ENCODE measurements at places on chromosomes 2 and 18.

DNA sequence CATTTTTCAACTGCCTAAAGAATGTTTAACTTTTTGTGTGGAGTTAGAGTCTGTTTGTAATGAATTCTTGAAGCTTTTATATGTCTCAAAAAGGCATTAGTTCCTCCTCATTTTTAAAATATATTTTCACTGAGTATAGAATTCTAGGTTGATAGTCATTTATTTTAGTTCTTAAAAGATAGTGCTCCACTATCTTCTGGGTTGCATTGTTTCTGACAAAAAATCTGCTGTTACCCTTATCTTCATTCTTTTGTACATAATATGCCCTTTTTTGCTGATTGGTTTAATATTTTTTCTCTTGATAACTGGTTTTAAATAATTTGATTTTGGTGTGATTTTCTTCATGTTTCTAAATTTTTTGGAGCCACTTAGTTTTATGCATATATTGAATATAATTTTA lies 754.7 kb upstream of the GYPC start:
- DNase-seq = no peak

- DNase-seq = no peak
These were observed 1.9 kb downstream of the GLB1L start for GRCh38 chr2:219243291-219243761.

DNA sequence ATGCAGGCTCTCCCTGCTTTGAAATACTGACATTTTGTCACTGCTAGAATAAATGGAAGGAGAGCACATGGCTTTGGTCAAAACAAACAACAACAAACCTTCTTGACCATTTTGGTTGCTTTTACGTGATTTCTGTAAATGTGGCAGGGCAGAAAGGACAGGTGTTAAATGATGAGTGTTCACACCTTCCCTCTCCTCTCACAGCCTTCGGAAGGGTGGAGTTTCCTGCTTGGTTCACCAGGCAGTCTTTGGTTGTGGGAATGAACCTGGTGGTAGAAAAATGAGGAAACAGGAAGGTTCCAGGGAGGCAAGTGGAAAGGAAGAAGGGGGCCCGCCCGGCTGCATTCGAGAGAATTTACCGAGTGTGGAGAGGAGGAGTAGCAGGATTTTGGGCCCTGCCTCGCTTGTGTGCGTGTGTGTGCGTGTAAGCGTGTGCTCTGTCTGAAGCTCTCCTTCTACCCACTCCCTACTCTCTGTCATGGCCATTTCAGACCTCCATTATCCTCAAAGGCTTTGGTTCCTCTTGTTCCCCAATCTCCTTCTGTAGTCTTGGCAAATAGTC lies 23.7 kb upstream of the SPP2 start:
- DNase-seq = no peak

DNA sequence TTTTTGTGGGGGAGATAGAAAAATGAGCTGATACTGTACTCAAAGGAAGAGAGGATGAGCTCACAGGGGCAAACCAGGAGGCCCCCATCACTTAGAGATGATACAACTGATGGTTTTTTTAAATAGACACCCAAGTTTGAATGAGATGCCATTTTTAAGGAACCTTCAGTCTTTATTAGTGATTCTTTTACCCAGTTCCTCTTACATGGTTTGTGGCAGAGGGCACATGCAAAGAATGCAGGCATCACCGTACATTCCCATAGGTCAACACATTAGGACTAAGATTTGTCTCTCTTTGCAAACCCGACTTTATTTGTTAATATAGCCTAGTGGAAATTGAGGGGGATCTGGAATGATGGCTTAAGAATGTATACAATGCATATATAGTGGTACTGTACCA lies 250.9 kb downstream of the ASXL3 start:
- no peak for DNase-seq

- no peak for DNase-seq
These were observed 58.2 kb downstream of the PMAIP1 start for GRCh38 chr18:59957957-59958356.

DNA sequence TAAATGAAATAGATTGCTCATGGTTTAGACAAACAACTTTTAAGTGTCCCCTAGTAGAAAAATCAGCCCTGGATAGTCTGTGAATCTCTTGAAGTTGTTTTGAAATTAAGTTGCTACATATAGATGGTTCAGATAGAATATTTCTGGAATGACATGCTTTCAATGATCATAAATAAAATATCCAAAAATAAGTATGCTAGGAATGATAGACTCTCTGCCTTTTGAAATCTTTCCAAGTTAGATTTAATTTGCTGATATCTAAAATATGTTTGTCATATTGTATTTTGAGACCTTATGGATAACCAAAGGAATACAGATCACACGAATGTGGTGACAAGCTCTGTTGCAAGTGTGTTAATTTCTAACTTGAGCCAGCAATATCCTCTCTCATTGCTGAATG lies 488.7 kb downstream of the THSD7B start:
- no peak for DNase-seq

GRCh38 chr18:34801774-34802173 lies 91.7 kb downstream of the DTNA start:
- DNase-seq = no peak

DNA sequence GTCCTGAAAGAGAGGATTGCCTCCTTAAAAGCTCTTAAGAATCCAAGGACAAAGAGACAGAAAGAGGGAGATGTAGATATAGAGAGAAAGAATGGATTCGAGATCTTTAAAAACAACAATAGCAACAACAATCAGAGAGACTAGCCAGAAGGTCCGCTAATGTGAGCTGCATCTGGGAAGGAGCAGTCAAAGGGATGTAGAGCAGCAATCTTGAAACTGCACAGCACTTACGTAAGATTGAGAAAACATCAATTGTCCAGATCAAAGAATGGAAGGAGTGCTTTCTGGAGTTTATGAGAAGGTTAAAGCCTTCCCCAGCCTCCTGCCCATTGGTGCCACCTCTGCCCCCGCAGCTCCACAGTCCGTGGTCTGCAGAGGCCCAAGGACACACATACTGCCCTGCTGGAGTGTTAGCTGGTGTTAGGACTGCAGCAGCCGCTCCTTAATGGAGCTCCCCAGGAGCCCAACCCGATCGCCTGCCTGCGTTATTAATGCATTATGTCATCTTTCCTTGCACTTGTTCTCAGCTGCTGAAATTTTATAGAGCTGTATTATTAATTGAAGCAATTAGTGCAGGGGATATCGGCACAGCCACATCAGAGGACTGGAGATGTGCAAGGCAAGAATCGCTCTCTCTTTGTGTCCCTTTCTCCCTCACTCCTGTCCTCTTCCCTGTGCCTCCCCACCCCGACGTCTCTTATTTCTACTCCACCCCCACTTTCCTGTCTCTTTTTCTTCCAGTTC lies 94.2 kb upstream of the STPG4 start:
- DNase-seq = no peak

DNA sequence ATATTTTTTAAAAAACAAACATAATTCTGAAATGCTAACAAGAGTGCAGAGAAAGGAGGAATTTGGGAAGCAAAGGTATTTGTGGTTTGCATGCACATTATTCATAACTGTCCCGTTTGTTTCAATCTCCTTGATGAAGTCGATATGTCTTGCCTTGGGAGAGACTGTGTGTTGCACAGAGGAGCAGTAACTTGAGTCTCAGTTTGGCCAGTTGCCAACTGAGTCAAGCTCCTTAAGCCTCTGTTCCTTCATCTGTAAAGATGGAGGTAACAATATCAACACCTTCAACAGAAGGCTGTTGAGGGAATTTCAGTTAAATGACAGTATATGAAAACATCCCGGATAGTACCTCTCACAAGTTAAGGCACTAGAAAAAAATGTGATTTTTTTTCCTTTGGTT lies 226.2 kb downstream of the ASXL3 start:
- DNase-seq = no peak

DNA sequence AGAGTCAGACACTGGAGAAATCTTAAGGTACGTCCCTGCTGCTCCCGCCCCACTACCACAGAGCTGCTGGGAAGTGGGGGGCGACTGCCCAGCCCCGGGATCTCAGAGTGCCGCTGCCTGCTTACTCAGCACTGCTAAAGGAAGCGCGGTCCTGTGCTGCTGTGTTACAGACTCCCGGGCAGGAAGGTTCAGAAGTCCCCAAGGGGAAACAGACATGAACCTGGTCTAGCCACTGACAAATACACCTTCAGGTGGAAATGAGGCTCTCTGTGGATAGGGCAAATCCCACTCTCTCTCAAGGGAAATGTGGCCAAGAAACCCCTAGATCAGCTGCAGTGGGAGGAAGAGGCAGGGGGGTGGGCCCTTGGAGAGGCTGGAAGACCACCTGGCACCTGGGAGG lies 13.7 kb downstream of the MTERF4 start:
- DNase-seq = no peak

- DNase-seq = no peak
These were observed 160.4 kb downstream of the NUP35 start for GRCh38 chr2:183284606-183285005.

- DNase-seq = no peak
These were observed 24.6 kb downstream of the AFTPH start for GRCh38 chr2:64548761-64549160.

- DNase-seq = no peak
These were observed 13.5 kb downstream of the SIX3 start for GRCh38 chr2:44954889-44955592.

GRCh38 chr2:136653861-136654260 lies 111.5 kb upstream of the THSD7B start:
- no peak for DNase-seq

DNA sequence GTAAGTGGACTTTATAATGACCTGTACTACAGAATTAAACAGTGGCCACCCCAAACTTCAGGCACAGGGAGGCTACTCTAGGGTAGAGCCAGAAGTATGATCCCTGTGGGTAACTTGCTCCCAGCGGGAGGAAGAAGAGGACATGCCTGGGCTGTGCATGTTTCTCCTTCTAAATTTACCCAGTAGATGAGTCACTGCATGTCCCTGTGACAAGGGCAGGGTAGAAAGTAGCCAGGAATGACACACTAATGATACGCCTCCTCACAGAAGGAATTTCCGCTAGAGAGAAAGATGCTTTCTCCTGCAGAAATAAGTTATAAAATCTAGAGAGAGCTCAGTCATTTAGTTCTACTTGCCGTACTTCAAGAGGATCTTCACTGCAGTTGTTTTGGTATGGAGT lies 7.5 kb downstream of the ACYP2 start:
- no peak for DNase-seq

GRCh38 chr2:143937723-143938350 lies 582.1 kb downstream of the ZEB2 start:
- DNase-seq = no peak

DNA sequence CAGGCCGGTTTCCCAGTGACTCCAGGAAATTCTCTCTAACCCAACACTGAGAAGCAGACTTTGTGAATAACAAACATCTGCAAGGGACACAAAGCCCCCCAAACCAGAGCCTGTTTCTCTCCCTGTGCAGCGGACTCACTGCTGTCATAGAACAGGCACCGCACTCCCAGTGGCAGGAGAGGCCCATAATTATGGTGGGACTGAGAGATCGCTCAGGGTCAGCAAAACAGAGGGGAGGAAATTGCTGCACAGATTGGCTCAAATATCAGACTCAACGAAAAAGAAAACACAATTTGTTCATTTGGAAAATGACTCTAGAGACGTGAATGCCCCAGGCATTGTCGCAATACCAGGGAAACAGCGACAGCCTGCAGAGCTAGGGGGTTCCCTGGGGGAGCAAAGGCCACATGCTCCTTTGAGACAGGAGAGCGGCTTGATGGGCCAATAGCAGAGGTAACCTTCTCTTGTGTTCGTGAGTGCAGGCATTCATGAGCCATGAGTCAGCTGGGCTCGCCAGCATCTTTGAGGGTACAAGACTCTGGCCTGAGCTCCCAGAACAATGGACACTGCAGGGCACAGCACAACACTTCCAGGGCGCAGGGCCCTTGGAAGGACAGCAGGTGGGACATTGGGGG lies 143.3 kb upstream of the KLHL29 start:
- DNase-seq = no peak

GRCh38 chr18:45103319-45104048 lies 422.8 kb downstream of the SETBP1 start:
- DNase-seq = no peak

GRCh38 chr2:121236650-121237180 lies 48.3 kb downstream of the TFCP2L1 start:
- no peak for DNase-seq

GRCh38 chr2:174334278-174334715 lies 457 bp upstream of the SP9 start:
- no peak for DNase-seq

DNA sequence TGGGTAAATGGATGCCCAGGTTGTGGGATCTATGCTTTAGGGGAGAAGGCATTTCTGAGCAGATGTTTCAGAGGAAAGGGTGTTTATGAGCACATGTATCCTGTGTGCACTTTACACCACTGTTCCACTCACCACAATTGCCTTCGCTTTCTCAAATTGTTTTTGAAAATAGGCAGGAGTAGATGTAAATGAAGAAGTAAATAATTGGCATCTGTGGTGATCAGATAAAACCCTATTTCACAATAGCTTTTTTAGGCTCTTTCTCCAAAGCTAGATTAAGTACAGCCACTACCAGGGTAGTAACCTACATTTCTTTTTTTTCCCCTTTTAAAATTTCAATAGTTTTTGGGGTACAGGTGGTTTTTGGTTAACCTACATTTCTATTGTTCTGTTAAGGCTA lies 40.6 kb downstream of the TMEM178A start:
- DNase-seq = no peak

GRCh38 chr2:34810456-34810855 lies 1211.4 kb upstream of the FAM98A start:
- no peak for DNase-seq

DNA sequence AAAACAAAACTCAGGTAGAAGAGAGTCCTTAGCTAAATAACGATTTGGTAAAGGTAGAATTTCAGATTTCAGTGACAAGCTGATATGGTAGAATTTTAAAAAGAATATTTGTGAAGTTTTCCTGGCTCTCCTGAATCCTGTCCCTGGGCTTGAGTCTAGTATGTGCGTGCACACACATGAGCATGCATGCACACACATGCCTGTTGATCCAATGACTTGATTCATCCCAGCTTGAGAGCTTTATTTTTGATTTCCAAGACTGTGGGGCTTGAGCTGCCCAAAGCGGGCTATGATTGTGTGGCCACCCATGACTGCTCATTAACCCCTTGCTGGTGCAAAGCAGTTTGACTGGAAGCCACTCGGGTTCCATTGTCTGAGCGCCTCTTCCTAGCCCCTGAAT lies 9.0 kb downstream of the LIPG start:
- no peak for DNase-seq

DNA sequence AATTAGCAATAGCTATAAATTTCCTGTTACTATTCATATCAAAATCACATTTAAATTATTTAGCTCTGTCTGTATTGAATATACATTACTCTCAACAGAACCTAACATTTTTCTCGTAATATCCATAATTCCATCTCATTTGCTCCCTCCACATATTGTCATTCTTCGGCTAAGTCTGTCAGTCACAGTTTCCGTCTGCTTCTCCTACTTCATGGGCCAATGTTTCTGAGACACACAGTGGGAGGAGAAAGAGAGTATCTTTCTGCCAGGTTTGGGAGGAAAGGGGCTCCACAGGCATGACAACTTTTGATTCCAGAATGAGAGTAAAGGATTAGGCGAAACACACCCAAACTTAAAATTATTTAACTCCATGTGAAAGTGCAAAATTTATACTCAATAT lies 273.1 kb upstream of the SMIM21 start:
- DNase-seq = no peak

- DNase-seq = peak; percentile 96
These were observed 35.3 kb downstream of the RAB31 start for GRCh38 chr18:9743200-9744016.

GRCh38 chr2:128531856-128532255 lies 213.2 kb upstream of the HS6ST1 start:
- DNase-seq = no peak

- no peak for DNase-seq
These were observed 134.3 kb upstream of the HAAO start for GRCh38 chr2:42926434-42927333.

- DNase-seq = no peak
These were observed 152.2 kb upstream of the NCKAP5 start for GRCh38 chr2:133720429-133720828.

GRCh38 chr2:85713836-85714235 lies 19.7 kb downstream of the GNLY start:
- no peak for DNase-seq
